ENCODE measurements at places on chromosomes 1 and 21. TPM values are rescaled to one million over a fixed set of nuclear protein-coding genes. Genes with fewer than 3 reads are reported as not detected.

DNA sequence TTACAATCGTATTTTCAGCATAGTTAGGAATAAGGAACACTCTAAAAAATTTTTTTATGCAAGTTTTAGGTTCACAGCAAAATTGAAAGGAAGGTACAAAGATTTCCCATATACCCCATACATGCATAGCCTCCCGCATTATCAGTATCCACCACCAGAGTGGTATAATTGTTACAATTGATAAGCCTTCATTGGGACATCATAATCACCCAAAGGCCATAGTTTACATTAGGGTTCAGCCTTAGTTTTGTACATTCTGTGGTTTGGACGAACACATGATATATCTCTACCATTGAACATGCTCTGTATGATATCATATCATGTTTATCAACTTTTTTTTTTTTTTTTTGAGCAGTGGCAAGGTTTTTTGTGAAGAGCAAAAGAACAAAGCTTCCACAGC is 180.0 kb downstream of the SDCCAG8 start:
- DNase-seq, result no peak

DNA sequence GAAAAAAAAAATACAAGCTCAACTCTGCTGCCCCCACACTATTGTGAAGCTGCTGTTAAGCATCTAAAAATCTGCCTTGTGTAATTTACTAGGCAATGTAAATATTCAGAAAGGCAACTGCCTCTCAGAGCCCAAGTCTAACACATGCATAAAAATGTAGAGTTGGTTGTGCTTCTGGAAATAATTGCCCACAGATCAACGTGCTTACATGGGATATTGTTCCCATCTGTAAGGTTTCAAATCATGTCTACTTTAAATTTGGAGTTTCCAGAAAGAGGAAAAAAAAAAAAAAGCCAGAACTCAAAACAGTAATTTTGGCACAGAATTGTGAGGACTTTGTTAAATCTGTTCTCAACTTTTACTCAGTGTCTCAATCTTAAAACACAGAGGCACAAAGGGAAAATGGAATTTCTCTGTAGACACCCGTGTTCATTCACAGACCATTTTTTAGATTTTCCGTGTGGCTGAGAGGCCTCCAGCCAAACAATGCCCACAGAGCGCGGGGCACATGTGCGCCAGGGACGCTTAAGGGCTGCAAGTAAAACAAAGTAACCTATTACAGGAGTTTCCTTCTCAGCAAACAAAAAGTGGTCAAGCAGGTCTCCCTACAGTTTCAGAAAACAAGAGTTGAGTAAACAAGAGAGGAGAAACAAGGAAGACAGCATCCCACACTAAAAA is 115.5 kb downstream of the RERE start:
- DNase-seq, result no peak

DNA sequence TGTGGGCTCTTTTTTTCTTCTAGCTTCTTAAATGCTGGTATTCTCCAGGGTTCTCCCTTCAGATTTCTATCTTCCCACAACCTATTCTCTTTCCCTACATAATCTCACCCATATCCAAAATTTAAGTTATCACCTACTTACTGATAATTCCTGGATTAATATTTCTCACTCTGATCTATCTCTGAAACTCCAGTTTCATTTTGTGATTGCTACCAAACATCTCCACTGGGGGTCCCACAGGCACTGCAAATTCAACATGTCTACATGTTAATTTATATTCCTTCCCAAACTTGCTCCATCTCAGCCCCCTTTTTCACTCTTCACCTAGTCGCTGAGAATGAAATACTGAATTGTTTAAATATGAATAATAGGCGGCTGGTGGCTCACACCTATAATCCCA is 9.9 kb upstream of the C1orf141 start:
- DNase-seq, result no peak

- DNase-seq, result no peak
Observed at GRCh38 chr1:201859424-201859823, 29.3 kb upstream of the SHISA4 start.

- no peak for DNase-seq
Observed at GRCh38 chr21:42609811-42610210, 43.6 kb upstream of the PDE9A start.

- DNase-seq, result no peak
Observed at GRCh38 chr1:91697861-91698260, 188.1 kb downstream of the TGFBR3 start.

GRCh38 chr1:29806646-29807319 is 570.5 kb downstream of the PTPRU start:
- no peak for DNase-seq

GRCh38 chr1:28893403-28894102 is 20.8 kb upstream of the EPB41 start:
- peak; percentile 63 for DNase-seq

GRCh38 chr1:218472885-218473284 is 127.7 kb downstream of the TGFB2 start:
- DNase-seq, result no peak

- peak; percentile 97 for DNase-seq
Observed at GRCh38 chr1:20493839-20494608, 8.0 kb upstream of the CAMK2N1 start.

DNA sequence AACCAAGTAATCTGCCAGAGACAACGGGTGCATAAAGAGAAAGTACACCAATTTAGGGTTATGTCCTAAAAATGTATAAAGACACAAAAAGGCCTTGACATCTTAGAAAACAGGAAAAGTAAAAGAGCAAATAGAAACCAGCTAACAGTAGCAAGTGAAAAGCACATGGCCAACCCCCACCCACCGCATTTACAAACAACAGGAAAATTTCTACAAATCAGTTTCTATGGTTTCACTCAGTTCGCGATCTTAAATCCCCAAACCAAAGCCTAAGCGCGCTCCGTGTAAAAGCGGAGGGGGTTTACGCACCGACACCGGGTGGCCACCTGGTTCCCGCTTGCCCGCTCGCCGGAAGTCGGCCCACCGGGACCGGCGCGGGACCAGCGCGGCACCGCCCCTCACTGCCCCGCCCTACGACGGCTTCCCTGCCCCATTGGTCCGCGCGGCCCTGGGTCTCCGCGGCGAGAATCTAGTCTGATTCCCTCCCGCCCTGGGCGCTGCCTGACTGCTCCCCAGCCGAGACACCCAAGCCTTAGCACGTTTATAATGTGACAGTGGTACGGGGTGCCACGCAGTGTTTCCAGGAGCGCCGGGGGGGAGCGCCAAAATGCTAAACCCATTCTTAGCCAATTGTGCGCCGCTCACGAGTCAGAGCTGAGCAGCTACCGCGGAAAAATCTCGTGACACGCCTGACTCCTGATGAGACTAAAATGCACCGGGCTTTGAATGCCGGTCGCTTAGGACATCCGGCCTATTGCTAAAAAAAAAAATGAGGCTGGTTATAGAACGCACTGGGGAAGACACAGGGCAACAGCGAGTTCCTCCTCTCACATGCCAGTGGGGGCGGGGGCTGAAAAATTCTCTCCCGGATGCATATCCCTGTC is at the start of gene GART:
GART (minus strand) TSS at position 362 of the 884 bp plus-strand sequence. CDS start 2,802 bp downstream, outside the sequence.
- DNase-seq, result peak; percentile 39

DNA sequence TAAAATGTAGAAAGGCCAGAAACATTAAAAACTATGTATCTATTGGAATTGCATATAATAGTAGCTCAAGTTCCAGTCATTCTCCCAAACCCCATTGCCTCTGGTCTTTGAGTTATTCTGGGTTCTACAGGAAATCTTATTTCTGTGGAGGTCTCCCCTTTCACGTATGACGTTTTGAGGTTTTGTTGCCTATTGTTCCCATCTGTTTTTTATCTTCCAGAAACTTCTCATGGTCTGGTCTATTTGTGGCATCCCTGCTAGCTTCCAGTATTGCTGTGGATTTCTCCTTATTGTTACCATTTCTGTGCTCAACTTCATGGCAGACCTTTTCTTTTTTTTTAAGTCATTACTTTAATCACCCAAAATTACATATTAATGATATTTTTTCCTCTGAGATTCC is 43.3 kb downstream of the DTL start:
- no peak for DNase-seq

DNA sequence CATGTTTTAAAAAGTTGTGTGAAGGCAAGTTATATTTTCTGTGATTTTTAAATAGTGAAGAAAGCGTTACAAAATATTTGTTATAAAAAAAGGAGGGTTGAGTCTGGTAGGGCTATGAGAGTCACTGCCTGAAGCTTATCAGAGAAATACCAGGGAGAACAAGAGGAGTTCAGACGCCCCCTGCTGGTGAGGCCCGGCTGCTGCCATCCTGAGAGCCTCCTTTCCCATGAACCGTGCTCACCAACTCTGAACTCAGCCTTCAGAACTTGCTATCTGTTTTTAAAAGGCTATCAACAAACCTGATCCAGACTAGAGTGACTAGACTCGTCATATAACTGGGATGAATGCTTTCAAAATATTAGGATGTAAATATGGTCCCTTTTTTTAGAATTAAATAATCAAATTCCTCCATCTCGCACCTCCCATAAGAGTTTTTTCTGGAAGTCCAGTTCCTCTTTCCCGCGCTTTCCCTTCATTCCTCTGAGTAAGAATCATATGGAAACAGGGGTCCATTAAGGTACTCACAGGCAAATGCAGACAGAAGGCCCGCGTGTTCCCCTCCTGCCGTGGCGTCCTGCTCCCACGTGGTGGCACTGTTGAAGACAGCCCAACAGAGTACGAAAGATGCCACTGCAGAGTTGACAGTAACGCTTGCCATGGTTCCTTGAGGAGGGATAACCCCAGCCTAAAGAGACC is 26.2 kb upstream of the SPATA6 start:
- DNase-seq, result peak; percentile 58

DNA sequence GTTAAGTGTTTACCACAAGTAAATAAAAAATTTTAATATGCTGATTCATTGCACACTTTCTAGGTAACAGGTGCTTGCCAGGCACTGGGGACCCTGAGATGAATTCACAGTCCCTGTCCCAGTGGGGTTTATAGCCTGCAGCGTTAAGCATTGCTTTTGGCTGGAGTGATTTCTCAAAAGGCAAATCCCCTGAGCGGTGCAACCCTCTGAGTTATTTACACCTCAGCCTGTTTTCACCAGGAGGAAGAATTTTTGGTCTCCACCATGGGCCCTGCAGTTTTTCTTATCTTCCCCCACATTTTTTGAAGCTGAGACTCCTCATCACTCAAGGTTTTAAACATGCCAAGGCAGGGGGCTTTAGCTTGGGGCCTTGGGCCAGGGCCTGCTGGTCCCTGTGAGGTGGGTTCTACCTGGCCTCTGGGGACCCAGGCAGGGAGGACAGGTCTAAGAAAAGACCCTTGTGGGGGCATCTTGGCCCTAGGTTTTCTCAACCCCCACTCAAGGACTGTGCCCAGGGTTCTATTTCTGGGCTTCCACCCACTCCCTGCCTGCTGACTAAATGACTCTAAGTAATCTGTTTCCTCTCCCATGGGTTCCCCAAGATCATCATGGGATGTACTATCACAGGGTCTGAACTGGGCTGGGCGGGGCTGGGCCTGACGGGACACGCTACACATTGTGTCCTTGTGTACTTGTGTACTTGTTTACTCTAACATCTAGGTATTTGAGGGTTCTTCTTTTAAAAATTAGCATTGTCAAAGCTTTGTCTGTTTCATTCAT is 10.2 kb upstream of the CHIT1 start:
- no peak for DNase-seq

DNA sequence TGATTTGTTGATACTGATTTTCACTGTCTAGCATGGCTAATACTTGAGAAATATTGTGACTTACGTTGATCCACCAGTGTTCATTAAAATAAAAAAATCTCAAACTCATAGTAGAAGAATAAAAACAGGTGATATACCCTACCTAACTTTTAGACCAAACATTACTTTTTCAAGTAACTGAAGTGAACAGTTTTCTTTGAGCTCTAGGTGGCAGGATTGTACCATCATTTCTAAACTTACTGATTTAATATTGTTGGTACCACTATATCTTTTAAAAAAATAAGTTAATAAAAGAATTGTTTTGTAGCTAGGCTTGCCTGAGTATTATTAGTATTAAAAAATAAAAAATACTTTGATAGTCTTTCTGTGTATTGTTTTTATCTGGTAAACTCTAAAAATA is 21.5 kb downstream of the CDC73 start:
- no peak for DNase-seq

GRCh38 chr1:26949926-26950319 is 10.3 kb downstream of the KDF1 start:
- DNase-seq, result no peak

- no peak for DNase-seq
Observed at GRCh38 chr1:36625935-36626310, 143.2 kb upstream of the CSF3R start.

DNA sequence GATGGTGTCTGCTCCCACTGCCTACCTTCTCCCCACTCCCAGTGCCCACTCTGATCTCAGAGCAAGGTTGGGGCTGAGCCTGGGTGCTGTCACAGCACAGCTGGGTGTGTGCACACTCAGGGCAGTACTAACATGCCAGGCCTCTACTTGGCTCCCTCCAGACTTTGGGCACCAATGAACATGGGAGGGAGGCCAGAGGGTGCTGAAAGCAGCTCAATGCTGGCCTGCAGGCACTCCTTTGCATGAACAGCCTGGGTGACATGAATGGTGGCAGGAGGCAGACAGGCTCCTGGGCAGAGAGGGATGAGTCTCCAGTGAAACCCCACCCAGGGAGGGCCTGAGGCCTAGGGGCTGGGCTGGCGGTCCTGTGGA is 25.8 kb upstream of the DENND1B start:
- no peak for DNase-seq

DNA sequence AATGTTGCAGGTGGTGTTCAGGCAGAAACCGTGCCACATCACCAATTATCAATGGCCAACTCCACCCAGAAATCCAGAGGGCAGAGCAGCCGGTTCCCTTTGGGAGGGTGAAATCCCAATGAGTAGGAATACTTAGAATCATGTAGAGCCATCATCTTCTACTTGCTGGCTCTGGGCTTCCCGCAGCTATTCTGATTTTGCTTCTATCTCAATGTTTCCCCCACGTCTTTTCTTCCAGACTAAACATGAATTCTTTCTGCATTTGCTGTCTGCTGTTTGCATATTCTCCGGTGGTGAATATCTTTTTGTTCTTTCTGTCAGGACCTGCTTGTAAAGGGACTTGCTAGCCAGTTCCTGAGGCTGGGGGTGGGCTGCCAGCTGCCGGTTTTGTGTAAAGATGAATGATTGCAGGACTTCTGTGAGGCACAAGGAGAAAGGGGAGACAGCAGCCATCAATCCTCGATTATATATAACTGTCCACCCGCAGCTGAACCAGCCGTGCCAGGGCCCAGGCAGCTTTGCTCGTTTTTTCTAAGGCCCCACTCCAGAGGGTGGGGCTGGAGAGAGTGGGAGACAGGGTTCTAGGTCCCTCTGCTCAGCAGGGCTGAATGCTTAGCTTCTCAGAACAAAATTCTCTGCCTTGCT is 33.2 kb downstream of the PRAMEF20 start:
- no peak for DNase-seq

- DNase-seq, result no peak
Observed at GRCh38 chr1:23585321-23586022, 26.2 kb upstream of the ID3 start.

GRCh38 chr1:155691992-155692528 is 3.2 kb downstream of the DAP3 start:
- DNase-seq, result peak; percentile 28

HCRTR1 gene
- polyA plus RNA-seq, result 0.61 TPM

TARS2 gene
- 54.0 TPM for polyA plus RNA-seq

HCN3 gene
- polyA plus RNA-seq, result 7.3 TPM

MAP1LC3C gene
- polyA plus RNA-seq, result 2.3 TPM

C1orf94 gene
- polyA plus RNA-seq, result 14.3 TPM

ADCY10 gene
- polyA plus RNA-seq, result 0.02 TPM

AKR7A3 gene
- polyA plus RNA-seq, result 0.72 TPM

S100A2 gene
- 0.71 TPM for polyA plus RNA-seq

PRELP gene
- 0.28 TPM for polyA plus RNA-seq

Measured in H1 (cell line).